ENCODE measurements at places on chromosomes 2 and 18. TPM values are rescaled to one million over a fixed set of nuclear protein-coding genes. Genes with fewer than 3 reads are reported as not detected.

The TACR1 gene
- total RNA-seq: 0.21 TPM

The DLGAP1 gene
- 2.6 TPM for total RNA-seq

The HNMT gene
- total RNA-seq: 9.9 TPM

The ITGB6 gene
- total RNA-seq: 68.5 TPM

The PROC gene
- total RNA-seq: 2.9 TPM

The UGT1A8 gene
- total RNA-seq: not detected

The CD207 gene
- total RNA-seq: not detected

DNA sequence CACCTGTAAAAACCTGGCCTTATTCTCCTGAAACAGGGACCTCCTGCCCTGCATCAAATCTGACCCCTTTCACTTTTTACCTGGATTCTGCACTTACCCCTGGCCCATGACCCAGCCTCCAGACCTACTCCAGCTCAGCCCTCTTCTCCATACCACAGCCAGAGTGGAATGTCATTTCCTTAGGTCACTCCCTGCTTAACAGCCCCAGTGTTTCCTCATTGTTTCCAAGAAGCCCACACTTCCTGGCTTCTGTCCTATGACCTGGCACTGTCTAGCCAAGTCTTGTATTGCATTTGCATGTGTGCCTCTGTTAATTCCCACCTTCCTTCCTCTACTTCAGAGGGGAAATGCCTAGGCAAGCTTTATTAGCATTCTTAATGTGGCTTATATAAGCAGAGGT, 51.4 kb upstream of the TRIB2 start:
- no peak for DNase-seq

DNA sequence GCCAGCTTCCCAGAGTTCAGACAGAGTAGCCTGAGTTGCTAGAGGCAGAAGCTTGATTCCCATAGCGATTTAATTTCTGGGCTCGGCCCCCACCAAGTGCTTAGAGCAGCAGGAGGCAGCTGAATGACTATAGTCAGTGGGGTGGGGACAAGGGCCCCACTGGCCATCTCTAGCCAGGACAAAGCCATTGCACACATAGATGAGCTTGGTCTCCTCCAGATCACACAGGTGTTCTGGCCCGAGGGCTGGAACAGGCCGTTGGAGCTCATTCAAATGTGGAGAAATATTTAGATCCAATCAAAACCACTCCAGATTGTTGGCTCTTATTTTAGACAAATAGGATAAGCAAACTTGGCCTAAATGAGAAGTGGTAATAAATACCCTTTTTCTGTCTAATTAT, 287.3 kb upstream of the NCKAP5 start:
- DNase-seq: no peak

- no peak for DNase-seq
Observed at GRCh38 chr2:85675427-85675826, 7.4 kb upstream of the SFTPB start.

DNA sequence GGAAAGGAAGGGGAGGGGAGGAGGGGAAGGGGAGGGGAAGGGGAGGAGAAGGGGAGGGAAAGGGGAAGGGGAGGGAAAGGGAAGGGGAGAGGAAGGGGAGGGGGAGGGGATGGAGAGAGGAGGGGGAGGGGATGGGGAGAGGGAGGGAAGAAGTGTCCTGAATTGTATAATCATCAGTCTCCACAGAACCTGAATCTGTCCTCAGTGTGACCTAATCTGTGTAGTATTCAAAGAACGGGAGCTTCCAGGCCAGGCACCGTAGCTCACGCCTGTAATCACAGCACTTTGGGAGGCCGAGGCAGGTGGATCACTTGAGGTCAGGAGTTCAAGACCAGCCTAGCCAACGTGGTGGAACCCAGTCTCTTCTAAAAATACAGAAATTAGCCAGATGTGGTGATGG, 41.1 kb upstream of the CCDC150 start:
- no peak for DNase-seq

- peak; percentile 51 for DNase-seq
Observed at GRCh38 chr2:161208527-161209139, 48.4 kb downstream of the TANK start.

DNA sequence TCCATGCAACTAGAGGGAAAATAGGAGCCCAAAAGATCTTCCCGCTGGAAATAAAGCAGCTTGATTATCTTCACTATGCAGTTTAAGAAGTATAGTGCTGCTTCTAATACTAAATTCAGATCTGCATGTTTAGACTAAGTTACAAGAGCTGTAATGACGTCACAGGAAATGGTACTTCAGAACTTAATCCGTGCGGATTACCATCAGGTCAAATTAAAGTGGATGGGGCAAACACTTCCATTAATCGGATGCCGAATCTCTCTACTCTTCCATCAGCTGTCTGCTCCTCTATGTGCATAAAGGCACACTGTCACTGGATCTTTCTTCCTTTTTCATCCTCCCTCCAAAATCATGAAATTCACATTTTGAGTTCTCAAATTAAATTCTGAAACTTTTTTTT, 52.6 kb downstream of the TRAPPC12 start:
- DNase-seq: no peak

DNA sequence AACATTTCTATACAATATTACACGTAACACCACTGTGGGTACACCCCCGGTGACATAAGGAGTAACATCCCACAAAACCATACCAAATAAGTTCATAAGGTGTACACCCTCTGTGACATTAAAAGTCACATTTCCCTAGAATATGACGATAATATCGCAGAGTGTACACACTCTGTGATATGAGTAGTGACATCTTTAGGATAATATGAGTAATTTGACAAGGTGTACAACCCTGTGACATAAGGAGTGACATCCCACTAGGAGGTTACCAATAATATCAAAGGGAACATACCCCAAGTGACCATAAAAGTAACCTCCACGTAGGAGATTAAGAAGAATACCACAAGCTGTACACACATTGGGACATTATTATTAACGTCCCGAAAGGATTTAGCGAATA, 24.0 kb upstream of the TEX261 start:
- DNase-seq: no peak

GRCh38 chr2:37688771-37689468, 17.5 kb upstream of the CDC42EP3 start:
- peak; percentile 82 for DNase-seq

- no peak for DNase-seq
Observed at GRCh38 chr2:96233880-96234316, 25.3 kb upstream of the STARD7 start.

DNA sequence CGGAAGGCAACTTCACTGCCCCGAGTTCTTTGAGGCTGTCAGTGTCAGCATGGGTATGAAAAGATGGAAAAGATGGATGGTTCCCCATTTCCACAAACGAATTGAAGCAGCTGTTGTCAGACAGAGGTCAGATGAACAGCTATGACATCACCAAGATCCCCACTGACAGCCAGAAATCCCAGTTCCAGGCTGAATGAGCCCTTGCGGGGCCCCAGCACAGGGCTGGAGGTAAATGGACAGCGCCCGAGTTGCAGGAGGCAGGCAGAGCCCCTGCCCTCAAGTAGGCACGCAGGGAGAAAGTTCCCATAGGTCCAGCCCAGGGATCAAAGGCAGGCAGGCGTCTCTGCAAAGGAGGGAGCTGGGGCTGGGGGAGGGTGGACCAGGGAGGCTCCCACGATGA, 169.5 kb upstream of the AGAP1 start:
- DNase-seq: no peak

GRCh38 chr2:235864733-235865515, 303.3 kb downstream of the GBX2 start:
- no peak for DNase-seq

DNA sequence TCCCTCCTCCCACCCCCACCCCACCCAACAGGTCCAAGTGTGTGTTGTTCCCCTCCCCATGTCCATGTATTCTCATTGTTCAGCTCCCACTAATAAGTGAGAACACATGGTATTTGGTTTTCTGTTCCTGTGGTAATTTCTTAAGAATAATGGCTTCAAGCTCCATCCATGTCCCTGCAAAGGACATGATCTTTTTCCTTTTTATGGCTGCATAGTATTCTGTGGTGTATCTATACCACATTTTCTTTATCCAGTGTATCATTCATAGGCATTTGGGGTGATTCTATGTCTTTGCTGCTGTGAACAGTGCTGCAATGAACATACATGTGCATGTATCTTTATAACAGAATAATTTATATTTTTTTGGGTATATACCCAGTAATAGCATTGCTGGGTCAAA, 12.3 kb upstream of the ASAP2 start:
- DNase-seq: no peak

DNA sequence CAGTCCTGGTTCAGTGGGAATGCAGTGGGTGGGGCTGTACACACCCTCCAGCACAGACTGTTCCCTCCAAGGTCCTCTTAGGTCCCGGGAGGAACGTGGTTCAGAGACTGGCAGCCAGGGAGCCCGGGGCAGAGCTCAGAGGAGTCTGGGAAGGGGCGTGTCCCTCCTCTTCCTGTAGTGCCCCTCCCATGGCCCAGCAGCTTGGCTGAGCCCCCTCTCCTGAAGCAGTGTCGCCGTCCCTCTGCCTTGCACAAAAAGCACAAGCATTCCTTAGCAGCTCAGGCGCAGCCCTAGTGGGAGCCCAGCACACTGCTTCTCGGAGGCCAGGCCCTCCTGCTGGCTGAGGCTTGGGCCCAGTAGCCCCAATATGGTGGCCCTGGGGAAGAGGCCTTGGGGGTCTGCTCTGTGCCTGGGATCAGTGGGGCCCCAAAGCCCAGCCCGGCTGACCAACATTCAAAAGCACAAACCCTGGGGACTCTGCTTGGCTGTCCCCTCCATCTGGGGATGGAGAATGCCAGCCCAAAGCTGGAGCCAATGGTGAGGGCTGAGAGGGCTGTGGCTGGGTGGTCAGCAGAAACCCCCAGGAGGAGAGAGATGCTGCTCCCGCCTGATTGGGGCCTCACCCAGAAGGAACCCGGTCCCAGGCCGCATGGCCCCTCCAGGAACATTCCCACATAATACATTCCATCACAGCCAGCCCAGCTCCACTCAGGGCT, 17.5 kb upstream of the FAHD2A start:
- DNase-seq: no peak

DNA sequence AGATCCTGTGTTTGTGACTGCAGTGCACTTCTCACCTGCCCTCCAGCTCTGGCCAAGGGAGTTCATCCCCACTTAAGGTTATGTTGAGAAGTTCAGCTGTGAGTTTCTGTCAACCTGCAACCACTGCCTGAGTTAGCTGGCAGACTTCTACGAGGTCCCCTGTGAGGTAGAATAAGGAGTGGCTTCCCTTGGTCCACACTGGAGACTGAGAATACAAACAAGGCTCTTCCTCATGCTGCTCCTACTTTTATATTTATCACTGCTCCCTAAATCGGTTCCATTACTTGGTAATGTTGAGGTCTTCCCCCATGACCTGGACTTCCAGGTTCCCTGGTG, 353.2 kb upstream of the CWC22 start:
- no peak for DNase-seq

GRCh38 chr2:67604360-67604759, 207.2 kb downstream of the ETAA1 start:
- DNase-seq: no peak

GRCh38 chr2:99776906-99777646, 287.3 kb upstream of the REV1 start:
- DNase-seq: no peak
